ENCODE measurements at places on chromosomes 2 and 18. TPM values are rescaled to one million over a fixed set of nuclear protein-coding genes. Genes with fewer than 3 reads are reported as not detected.

GRCh38 chr2:78065366-78065765, 543.2 kb upstream of the LRRTM4 start:
- no peak for DNase-seq

- DNase-seq, result no peak
These were observed 6.9 kb downstream of the AMER3 start for GRCh38 chr2:130762031-130762909.

GRCh38 chr2:163771596-163771995, 35.8 kb upstream of the FIGN start:
- DNase-seq, result no peak

The SERPINB11 gene
- total RNA-seq, result not detected

GRCh38 chr2:101173707-101174295, 22.6 kb upstream of the TBC1D8 start:
- DNase-seq, result no peak

GRCh38 chr2:224513991-224514390, 71.2 kb downstream of the CUL3 start:
- DNase-seq, result no peak

DNA sequence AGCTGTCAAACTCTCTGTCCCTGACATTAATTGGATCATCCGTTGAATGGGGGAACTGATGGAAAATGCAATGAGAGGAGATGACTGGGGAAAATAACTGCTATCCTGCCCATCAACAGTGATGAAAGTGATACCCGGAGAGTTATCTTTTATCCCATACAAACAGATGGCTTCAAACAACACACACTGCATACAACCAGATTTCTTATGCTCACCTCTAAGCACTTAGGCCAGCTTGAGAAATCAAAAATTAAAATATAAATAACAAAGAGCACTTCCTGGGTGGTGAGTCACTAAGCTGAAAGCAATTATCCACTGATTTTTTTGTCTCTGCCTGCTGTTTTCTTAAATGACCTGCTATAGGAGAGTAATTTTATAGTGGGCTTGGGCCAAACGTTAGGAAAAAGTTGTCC, 237.6 kb upstream of the RGPD4 start:
- no peak for DNase-seq

DNA sequence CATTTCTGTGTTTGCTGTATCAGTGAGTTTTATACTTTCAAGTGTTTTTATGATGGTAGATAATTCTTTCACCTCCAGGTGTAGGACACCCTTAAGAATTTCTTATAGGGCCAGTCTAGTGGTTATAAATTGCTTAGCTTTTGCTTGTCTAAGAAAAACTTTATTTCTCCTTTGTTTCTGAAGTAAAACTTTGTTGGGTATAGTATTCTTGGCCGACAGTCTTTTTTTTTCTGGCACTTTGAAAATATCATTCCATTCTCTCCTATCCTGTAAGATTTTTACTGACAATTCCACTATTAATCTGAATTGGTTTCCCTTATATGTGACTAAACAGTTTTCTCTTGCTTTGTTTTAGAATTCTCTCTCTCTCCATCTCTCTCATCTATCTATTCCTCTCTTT, 118.7 kb upstream of the LRRTM4 start:
- no peak for DNase-seq

DNA sequence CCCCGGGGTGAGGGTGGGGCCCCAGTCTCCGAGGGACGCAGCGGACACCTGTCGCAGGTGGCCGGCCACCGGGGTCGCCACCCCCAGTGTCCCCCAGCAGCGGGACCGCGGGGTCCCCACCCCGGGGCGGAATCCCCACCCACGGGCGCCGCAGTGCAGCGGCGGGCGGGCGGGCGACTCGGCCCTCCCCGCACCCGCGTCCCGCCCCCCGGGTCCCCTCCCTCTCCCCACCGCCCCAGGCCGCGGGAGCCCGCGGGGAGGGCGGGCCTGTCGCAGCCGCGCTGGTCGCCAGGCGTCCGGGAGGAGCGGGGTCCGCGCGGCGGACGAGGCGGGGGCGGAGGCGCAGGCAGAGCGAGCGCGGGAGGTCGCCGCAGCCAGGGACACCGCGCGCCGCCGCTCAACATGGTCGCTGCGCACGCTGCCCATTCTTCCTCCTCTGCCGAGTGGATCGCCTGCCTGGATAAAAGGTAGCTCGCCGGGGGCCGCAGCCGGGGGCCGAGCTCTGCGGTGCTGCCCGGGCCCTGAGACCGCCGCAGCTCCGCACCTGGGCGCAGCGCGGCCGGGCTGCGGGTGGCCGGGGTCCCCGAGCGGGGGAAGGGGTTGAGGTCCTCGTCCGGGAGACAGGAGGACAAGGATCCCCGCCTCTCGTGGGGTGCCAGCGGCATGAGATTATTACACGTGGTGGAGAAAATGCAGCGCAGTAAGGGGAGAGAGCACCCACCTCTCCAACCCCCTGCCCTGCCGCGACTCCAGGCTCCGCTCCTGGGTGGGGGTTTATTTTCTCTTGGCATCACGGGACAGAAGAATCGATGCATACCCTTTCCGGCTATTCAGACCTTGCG, at the start of gene RAPGEF4:
RAPGEF4 (plus strand) TSS at position 264 of the 842 bp plus-strand sequence; CDS start at position 403, 139 bp downstream.
- DNase-seq, result peak; percentile 70

DNA sequence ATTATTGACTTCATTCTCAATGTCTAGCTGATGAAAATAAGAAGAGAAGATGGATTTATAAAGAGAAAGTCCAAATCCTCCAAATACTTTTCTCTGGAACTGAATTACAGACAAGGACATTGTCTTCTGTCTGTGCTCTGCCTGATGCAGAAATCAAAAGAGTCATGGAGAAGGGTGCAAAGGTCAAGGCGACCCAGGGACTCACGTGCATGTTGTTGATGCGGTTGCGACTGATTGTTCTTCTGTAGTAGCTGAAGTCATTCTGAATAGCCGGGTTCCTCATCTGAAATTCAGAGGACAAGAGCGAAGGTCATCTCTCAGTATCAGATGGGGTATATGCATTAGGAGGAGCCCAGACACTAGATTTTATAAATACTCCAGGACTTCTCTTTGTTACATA, 104.4 kb downstream of the CYRIA start:
- DNase-seq, result no peak

- no peak for DNase-seq
These were observed 109.7 kb upstream of the CNTNAP5 start for GRCh38 chr2:123915380-123915779.

DNA sequence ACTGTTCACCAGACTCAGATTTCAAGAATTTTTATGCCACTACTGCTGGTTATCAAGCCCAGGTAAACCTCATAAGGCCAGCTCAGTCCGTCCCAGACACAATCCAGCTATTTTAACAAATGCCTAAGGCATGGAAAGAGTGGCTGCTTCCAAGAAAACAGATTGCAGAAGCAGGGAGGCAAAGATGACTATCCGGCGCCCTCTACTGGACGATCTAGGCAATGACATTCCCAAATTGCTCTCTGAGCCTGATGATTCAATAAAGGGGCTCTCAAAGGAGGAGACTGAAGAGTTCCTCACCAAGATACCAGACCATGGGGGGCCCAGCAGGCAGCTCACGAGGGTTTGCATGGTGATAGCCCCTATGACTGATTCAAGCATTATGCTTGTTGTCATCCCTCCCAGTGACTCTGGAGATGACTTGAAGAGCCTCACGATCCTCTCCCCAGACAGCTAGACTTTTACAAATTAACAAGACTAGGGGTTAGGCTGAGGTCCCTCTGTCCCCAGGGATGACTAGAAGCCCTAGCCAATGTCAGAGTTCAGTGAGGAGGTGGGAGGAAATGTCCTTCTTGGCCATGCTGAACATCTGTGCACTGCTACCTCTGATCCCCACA, 25.0 kb downstream of the SERPINB8 start:
- DNase-seq, result peak; percentile 47

DNA sequence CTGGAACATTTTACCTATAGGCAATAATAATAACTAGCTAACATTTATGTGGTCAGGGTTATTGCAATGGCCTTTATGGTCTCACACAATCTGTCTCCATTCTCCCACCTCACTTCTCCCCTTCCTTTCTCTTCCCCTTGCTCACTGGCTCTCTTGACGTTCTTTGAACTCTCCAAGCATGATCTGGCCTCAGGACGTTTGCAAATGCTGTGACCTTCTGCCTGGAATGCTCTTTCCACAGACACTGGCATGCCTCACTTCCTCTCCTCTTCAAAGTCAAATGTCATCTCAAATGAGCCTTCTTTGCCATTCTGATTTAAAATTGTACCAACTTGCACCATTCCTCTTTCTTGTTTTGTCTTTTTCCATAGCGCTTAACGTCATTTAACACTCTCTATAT, 25.3 kb upstream of the GCG start:
- DNase-seq, result no peak

- no peak for DNase-seq
These were observed 23.3 kb downstream of the OTOF start for GRCh38 chr2:26454561-26455001.

GRCh38 chr2:21251216-21251980, 127.6 kb downstream of the TDRD15 start:
- DNase-seq, result no peak

The CLK1 gene
- 141 TPM for total RNA-seq

DNA sequence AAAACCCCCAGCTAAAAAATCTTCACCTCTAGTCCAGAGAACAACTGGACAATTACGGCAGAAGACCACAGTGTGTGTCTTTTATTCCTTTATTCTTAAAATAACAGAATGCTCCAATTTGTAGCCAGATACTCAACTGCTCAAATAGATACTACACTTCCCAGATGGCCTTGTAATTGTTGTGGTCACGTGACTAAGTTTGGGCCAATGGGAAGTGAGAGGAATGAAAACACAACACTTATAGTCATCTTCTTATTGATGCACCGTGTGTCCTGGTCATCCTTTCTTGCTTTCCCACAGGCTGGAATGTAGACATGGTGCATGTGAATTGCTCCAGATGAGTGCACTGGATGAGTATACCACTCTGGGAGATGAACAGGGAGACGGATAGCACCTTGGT, 145.1 kb downstream of the CDC42EP3 start:
- no peak for DNase-seq

- no peak for DNase-seq
These were observed 76.5 kb downstream of the NOL10 start for GRCh38 chr2:10613263-10613662.

DNA sequence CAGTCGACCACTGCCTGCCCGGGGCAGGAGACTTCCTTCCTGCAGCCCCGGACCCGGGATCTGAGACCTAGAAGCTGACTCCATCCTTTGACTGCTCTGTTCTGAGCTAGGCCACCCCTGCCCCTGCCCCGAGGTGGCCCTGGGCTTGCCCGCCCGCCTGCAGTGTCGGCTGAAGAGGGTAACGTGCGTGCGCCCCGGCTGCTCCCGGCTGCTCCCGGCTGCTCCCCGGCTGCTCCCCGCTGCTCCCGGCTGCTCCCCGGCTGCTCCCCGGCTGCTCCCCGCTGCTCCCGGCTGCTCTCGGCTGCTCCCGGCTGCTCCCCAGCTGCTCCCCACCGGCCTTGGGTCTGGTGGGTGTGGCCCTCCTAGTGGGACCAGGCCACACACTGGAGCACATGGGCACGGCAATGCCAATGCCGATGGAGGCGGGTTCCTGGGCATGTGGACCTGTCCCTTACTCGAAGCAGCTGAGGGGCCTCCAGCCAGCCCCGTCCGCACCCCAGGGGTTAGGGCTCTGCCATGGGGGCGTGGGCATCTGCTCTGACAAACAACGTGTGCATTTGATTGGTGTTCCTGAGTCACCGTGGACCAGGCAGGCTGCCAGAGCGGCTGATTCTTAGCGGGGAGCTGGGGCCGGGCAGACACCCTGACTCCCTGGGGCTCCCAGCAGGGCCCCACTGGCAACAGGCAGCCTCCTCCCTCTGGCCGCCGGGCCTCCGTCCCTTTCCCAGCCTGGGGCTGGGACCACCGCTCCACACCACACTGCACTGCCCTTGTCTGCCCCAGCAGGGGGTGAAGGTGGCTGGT, 2.0 kb upstream of the GAL3ST2 start:
- peak; percentile 20 for DNase-seq

DNA sequence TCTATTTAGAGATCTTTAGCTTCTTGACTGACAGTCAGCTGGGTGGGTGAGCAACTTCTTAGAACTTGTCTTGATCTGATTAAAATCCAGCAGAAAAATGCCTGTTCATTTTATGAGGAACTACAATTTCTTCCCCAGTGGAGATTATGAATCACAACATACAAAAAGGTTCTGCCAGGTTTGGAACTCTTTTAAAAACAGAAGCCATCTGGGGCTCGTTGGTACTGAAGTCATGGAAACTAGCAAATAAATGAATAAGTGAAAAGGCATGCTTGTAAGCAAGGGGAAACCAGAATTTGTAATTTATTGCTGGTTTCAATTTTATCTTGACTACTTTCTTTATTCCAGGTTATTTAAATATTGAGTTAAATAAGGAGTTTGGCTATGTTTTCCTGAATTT, 767.4 kb downstream of the MBD2 start:
- no peak for DNase-seq

- no peak for DNase-seq
These were observed 242.6 kb upstream of the KCNJ3 start for GRCh38 chr2:154455866-154456265.

DNA sequence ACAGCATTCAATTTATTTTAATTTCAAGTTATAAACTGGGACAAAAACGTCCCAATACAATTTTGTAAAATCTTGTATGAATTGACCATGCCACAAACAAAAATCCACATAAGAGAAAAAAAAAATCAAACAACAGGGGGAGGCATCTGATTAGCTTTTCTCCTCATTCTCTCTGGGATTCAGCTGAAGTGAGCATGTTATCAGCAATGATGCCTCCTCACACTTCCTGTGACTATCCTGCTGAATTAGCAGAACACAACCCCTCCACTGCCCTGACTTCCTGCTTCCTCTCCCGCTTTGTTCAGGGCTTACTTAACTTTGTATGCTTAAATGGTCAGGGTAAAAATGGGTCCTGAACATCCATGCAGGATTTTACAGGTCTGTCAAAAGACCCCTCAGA, 132.2 kb upstream of the ITGB6 start:
- no peak for DNase-seq

GRCh38 chr18:52451256-52451655, 111.3 kb downstream of the DCC start:
- DNase-seq, result no peak

DNA sequence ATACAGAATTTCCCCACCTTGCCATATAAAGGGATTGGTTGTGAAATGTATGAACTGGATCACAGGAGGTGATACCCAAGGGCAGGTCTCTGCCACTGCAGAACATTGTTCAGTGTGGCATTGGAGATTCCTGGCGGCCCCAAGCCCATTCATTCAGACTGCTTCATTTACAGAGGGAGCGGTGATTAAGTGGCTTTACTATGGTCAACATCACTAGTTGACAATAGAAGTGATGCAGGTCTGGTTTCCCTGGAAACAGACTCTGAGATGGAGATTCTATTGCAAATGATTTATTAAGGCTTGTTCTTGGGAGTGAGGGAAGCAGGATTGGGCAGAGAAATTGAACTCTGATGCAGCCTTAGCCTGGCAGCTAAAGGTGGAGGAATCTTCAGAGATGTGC, 62.4 kb downstream of the ZDBF2 start:
- no peak for DNase-seq
